ENCODE measurements at places on chromosomes 7 and 10.

DNA sequence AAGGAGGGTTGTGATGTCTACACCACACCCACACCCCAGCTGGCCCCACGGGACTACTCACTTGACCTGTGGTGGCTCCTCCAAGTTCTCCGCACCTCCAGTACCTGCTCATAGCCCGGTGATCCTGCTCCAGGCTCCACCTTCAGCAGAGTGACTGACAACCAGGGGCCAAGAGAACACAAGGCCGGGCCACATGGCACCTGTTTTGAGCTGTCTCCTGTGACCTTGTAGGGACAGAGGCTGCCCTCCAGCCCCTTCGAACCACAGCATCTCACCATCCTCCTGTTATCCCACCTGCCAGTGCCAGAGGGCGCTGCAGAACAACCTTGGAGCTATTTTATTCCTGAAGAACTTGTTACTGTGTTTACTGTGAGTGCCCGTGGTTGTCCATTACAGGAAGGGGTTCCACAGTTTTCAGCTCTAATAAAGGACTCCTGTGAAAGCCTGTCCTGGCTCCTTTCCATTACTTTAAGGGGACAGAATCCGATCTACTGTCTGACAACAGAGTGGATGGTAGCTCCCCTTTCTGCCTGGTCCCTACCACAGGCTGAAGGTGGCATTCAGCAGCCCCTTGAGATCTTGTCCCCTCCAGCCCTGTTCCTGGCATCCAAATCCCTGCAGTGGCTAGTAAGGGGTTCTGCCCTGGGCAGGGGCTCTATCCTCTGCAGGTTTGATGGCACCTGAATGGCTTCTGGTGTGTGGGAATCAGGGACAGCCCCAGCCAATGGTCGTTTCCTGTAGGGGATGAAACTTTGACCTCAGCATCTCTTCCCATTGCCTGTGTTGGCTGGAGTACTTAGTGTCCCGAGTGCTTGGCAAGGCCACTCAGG, 50.8 kb downstream of the C10orf120 start:
- DNase-seq, result peak; percentile 23

DNA sequence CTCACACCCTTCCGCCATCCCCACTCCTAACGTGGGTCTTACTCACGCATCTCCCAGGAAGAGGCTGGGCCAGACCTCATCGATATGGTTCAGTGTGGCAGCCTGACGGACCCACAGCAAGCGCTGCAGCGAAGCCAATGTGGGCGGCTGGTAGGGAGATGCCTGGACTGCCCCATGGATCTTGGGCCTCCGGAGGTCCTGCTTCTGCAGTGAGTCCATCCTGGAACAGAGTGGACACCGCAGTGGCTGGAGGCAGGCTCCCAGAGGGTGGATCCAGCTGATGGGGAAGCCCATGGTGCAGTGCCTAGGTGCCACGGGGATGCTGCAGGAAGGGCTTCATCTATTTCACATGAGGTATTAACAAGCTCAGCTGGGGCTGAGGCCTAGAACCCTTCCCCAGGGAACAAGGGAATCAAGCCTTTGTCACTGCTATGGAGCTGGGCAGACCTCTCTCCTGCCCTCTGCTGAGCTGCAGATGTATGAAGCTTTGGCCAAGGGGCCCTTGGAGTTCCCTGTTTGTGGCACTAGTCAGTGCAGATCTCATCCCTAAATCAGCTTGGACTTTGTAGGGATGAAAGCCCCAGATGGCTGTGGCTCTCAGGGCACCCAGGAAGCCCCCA, 13.7 kb upstream of the SAMD8 start:
- peak; percentile 38 for DNase-seq

DNA sequence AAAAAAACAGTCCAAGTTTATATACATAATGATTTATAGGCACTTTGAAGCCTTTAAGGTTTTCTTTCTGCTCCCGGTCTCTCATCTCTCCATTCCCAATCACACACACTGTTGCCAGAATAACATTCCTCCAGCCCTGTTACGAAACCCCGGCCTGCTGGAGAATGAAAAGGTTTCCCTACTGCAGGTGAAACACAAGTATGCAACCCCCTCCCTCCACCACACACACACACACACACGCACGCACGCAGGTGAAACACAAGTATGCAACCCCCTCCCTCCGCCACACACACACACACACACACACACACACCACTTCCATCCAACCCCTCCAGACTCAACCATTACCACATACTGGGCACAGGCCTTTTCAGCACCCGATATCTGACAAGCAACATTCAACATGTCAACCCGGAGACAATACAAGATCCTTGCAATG, 87.5 kb downstream of the PARD3 start:
- DNase-seq, result no peak

GRCh38 chr10:87860156-87860795, 3.1 kb downstream of the KLLN start:
- peak; percentile 85 for DNase-seq

DNA sequence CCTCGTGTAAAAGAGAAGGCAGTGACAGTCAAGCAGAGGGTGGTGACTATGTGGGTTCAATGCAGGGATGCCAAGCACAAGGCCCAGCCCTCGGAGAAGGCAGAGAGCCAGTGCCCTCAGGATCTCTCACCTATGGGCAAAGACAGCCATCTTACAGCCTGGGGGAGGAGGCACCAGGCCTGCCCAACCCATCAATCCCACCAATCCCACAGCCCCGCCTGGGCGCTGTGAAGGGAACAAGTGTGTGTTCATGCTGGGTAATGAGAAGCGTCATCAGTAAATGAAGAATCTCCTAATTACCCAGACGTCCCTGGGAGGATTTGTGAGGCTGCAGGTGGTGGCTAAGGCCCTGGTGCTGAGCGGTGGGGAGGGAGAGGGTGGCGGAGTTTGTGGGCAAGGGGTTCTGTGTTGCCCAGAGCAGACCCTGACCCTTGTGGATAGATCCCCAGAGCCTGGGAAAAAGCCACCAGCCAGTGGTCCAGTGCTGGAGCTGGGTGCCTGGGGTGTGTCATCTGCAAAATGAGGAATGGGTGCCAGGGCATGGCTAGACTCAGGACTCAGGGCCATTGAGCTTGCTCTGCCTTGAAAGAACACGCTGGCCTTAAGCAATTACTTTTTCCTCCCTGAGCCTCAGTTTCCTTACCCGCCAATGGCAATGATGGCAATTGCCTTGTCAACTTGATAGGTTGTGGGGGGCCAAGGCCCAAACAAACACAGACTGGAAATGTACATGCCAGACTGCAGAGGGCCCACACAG, 128.1 kb upstream of the UNC5B start:
- no peak for DNase-seq

- DNase-seq, result no peak
Measured at GRCh38 chr7:51007551-51008505, 225.1 kb upstream of the GRB10 start.

GRCh38 chr7:128939861-128940410, 2.2 kb downstream of the IRF5 start:
- DNase-seq, result peak; percentile 82

GRCh38 chr7:116886543-116887156, 24.3 kb downstream of the CAPZA2 start:
- DNase-seq, result no peak

DNA sequence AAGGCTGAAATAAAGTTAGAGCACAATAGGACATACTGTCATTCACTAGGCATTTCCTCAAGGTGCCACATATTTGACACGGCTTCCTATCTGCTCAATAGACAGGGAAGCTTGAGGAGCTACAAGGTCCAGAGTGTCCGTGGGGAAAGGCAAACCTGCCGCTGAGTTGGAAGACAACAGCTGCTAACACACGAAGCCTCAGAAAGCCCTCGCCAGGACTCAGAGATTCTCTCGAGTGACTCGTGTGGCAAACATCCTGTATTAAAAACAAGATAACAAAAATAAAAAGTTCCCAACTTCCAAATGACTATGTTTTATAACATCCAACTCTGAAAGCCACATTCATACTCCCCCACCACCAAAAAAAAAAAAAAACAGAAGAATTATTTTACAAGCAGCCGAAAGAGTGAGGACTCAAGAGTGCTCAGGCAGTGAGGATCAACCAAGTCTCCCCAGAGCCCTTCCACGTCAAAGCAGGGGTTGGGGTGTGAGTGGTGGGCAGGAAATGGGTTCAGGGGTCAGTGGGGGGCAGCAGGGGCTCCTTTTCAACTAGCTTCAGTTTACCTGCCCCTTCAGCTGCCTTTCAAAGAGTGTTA, 67.6 kb downstream of the STK17A start:
- DNase-seq, result no peak

DNA sequence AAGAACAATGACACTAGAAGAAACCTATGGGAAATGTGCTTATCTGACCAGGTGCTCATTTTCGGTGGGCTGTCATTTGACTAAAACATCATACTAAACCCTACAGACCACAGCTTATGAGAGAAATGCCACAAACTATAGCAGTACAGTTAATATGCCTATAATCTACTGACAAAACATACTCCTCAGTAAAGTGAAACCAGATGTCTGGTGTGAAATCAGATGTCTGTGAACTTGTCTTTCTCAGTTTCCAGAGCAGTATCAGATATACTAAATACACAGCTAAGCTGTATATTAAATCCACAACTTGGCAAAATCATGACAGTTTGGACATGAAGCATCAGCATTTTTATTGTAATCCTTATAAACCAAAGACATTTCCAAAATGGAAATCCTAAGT, 3.3 kb downstream of the IMMP2L start:
- DNase-seq, result no peak

DNA sequence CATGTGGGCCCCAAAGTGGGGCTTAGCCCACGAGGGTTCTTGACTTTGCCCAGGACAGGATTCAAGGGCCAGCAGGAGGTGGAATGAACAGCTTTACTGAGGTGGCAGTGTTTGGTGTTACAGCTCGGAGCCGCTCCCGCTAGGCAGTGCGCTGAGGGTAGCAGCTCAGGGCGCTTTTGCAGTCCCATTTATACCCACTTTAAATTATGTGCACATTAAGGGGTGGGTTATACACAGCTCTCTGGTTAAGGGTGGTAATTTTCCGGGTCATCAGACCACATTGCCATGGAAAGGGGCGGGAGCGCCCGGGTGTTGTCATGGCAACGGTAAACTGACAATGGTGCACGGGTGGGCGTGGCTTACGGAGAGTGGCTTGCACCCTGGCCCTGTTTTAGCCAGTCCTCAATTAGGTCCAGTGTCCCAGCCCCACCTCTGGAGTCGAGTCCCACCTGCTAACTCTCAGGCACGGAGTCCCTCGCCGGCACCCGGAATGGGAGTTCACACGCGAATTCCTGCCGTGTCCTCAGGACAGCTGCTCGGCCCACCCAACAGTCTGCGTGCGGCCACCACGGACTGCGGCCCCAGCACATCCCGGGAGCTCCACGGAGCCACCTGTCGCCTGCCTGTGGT, 58.2 kb upstream of the PDGFA start:
- no peak for DNase-seq

- DNase-seq, result no peak
Measured at GRCh38 chr10:94630017-94630688, 53.4 kb upstream of the CYP2C18 start.

DNA sequence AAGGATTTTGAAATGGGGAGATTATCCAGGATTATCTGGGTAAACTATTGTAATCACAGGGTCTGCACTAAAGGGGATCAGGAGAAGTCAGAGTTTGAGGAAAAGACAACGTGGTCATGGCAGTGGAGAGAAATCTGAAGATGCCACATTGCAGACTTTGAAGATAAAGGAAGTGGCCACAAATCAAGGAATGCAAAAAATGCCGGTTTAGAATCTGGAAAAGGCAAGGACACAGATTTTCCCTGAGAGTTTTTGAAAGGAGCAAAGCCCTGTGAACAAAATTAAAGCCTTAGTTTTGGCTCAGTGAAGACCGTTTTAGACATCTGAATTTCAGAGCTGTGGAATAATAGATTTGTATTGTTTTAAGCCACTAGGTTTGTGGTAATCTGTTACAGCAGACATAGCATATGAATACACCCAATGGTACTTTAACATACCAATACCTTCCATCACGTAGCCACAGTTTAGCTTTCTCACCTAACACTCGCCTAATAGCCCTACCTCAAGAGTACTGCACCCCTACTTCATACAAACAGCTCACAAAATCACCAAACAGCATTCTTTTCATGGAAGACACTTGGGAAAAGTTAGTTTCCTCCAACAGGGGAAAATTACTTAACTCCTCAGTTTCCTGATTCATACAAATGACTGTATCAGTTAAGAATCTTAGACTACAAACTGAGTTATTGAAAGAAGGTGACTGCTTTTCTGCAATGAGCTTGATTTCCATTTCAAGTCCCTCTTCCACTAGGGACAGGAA, 446.5 kb downstream of the INHBA start:
- no peak for DNase-seq

DNA sequence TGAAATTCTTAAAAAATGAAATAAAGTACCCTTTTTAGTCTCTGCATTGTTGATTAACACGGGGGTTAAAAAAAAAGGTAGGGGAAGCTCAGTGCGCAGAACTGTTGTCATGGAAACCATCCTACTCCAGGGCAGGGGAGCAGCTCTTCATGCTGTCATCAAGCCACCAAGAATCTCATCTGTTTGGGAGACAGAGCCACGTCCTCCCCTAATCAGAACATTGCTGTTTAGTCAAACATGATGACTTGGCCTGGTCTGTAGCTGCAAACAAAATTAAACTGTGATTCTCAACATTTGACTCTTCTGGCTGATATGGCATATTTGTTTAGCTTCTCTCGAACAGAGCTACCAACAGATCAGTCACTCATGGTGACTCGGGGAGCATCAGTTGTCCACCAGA, 254.4 kb upstream of the KLF14 start:
- DNase-seq, result peak; percentile 21

DNA sequence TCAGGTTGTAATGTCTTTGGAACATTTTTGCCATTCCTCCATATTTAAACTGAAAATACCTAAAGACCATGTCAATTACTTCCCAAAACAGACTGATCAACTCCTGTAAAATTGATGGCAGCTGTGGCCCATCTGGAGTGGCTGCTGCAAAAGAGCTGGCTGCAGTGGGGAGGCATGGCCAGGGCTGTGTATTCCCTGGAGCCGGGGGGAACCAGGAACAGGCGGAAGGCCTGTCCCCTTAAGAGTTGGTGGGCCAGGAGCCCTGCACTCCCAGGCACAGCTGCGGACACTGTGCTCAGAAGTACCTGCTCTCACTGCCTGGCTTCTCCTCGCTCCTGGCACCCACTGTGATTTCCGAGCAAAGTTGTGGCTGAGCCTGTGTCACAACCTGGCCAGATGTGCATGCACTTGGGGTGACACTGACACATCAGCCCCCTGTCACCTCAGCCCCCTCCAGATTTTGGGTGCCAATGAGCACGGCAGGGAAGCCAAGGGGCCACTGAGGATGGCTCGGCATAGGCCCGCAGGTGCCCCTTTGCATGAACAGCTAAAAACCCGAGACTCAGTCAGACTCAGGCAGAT, 116.1 kb downstream of the DGKB start:
- DNase-seq, result no peak

Measured in suppressor macrophage (primary cell).